Activated CD8-positive, alpha-beta memory T cell treated with anti-CD3 and anti-CD28 coated beads for 4 hours (primary cell): ENCODE measurements at places on chromosomes 4 and X.

DNA sequence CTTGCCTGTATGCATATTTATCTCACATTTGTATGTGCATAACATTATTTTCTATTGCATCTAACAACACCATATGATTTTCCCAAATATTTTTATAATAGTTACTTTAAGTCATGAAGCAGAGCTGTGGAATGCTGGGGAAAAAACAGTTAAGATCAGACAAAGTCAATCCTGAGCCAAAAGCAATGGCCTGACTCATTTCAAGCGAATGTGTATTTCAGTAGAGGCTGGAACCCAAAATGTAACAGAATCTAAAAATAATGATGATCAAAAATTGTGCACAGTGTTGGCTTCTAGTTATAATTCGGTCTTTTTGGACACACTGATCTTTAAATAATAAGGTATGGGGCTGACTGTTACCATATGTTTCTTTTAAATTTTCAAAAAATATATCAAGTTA, 516.2 kb upstream of the ADGRL3 start:
- no peak for DNase-seq

DNA sequence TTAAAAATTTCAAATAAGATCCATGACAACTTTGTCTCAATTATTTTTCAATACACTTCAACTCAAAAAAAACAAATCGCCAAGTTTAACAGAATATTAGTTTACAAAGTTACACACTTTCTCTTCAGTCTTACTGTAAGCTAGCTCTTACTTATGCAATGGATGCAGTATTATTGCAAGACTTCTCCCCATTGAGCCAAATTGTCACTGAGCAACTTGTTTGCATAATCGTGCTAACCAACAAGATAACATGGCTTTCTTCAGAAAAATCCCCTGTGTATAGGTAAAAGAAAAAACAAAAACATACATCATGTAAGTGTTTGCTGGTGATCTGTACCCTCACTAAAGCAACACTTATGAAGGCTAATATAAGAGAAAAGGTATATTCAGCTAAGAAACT, 18.9 kb downstream of the DNAJB14 start:
- DNase-seq: no peak

DNA sequence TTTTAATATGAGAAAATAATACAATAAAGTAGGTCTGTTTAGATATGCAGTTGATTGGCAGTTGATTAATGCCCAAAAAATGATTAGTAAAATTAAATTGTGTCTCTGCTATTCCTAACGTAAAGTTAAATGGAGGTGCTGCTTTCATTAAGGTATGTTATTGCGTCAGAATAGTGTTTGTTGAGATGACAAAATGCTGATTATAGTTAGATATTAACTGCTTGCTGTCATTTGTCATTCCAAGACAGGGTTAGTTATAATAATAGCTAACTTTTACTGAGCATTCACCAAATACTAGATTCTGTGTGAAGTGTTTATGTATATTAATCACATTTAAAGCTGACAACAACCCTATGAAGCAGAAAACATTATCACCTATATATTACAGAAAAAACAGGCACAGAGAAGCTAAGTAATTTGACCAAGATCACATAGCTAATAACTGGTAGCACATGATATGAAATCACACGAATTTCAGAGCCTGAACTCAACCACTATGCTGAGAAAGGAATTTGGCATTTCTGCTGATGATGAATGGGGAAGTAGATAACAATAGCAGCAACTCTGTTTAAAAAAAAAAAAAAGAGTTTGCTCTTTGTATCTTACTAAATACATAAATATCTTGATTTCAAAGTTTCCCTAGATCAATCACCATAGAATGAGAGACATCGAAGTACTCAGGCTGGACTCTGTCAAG, 59.7 kb upstream of the WDR44 start:
- DNase-seq: no peak

DNA sequence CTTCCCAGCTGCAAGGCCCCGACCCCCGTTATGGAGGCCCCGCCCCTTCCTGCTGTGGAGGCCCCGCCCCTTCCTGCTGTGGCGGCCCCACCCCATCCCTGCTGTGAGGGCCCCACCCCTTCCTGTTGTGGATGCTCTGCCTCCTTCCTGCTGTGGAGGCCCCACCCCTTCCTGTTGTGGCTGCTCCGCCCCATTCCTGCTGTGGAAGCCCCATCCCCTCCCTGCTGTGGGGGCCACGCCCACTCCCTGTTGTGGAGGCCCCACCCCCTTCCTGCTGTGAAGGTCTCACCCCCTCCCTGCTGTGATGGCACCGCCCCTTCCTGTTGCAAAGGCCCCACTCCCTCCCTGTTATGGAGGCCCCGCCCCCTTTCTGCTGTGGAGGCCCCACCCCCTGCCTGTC, 104.9 kb upstream of the PSAPL1 start:
- DNase-seq: peak; percentile 6

- DNase-seq: no peak
Observed at GRCh38 chr4:19774690-19775256, 476.9 kb upstream of the SLIT2 start.

GRCh38 chrX:54248309-54248708, 65.3 kb upstream of the FAM120C start:
- DNase-seq: no peak

GRCh38 chrX:123422875-123423274, 238.8 kb downstream of the GRIA3 start:
- no peak for DNase-seq

- DNase-seq: no peak
Observed at GRCh38 chr4:160143574-160143973, 1040.7 kb downstream of the RAPGEF2 start.

GRCh38 chrX:45952030-45952429, 593.2 kb downstream of the ZNF674 start:
- DNase-seq: no peak

DNA sequence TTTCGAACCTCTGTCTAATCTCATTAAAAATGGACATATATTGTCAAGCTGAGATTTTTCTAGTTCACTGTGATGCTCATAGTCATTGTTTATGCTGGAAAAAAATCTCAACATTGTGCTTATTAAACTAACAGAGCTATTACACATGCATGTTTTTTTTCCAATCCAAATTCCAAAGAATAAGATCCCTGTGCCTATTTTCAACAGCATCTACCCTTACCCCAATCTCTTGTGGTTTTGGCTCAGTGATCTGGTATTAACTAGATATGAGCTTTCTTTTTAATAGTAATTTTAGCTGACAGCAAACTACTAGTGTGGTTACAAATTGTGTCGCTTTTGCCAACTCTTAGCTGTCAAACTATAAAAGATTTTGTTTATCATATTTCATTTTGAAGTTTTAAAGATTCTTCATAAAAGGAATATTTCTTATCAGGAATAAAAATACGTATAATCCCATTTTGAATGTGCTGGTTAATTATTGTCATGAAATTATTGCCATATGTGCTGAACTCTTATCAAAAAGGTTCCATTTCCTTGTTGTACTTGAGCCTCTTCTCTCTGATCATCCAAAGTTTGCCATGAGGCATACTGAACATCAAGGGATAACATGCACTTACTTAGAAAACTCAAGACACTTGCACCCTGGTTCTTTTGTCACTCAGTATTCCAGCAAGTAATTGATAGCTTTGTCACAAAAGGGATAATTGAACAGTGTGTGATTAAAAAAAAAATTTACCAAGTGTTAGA, 241.2 kb downstream of the ARHGAP24 start:
- DNase-seq: no peak

DNA sequence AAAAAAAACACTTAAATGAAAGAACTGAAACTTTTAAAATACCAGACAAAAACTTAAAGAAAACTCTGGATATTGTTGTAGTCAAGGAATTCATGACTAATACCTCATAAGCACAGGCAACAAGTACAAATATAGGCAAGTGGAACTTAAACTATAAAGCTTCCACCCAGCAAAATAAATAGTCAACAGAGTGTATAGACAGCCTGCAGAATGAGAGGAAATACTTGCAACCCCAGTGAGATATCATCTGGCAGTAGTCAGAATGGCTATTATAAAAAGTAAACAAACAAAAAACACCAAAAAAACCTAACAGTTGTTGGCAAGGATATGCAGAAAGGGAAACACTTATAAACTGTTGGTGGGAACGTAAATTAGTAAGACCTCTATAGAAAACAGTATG, 9.6 kb upstream of the RPS6KA6 start:
- no peak for DNase-seq

DNA sequence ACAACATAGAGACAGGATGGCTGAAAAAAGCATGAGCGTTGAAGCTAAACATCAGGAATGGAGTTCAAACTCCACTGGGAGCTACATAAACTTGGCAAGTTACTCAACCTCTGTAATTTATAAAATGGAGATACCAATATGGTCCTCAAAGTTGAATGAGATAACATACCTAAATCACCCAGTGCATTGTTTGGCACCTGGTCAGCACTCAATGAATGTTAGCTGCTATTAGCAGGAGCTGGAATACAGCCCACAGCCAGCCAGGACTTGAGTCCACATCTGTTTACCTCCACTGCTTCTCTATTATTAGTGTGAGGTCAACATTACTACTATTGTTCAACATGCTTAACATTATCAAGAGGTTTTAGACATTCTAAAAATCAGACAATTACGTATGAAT, 97.9 kb downstream of the NR3C2 start:
- no peak for DNase-seq

DNA sequence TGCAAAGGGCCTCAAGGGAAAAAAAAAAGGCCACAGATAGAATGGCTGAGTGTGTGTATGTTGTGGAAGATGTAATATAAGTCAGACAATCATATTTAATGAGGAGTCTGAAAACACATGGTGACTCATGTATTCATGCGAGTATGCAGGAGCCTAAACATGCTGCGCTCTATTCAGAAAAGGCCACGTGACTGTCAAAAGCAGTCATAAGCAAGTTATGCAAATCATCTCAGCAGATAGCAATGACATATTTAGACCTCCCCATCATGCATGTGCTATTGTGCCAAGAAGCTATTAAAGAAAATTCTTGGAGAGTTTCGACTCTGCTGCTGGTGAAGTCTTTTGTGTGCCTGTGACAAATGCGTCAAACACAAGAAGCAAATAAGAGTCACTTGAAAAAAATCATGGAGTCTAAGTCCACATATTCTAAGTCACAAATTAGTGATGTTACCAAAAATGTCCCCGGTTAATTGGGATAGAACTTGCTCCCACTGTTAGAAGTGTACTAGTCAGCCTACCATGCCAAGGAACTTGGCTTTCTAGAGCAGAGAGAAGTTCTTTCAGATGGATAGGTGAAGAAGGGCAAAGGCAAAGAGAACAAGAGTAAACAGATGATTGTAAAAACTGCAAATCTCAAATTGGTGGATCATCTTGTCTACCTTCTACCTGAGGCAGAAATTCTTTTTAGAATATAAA, 5.0 kb downstream of the LNX1 start:
- DNase-seq: no peak

DNA sequence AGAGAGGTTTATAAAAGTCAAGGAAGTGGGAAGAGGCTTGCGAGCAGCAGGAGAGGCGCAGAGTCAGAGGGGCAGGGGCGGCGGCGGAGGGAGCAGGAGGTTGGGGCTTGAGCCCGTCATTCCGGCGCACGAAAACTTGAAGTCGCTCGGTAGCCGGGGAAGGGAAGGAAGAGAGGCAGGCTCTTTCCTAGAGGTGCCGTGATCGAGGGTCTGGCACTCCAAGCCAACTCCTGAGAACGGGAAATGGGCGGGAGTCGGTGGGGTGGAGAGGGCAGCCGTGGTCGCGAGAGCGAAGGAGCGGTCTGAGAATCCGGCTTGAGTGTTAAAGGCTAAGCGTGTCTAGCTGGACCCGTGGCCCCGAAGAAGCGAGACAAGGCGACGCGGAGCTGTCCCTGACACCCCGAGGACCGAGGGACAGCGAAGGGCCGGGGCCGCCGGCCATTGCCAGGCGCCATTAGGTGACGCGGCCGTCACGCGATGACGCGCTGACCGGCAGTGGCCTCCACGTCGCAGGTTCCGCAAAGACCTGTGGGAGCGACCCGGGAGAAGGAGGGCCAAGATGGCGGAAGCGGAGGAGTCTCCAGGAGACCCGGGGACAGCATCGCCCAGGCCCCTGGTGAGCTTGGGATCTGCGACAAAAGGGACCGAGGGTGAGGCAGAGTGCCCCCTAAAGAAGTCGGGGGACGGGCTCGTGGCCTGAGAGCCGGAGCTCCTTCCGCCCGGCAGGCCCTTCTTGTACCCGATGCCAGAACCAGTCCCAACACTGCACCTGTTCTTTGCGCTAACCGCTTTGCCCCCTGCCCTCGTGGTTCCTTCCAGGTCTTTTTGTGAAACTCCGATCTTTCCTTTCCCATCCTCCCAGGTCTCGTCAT, at the start of gene YIPF6:
Gene YIPF6 (plus strand): TSS at position 544 of the 872 bp plus-strand sequence. CDS start 16 bp downstream, at position 560.
- peak; percentile 37 for DNase-seq

DNA sequence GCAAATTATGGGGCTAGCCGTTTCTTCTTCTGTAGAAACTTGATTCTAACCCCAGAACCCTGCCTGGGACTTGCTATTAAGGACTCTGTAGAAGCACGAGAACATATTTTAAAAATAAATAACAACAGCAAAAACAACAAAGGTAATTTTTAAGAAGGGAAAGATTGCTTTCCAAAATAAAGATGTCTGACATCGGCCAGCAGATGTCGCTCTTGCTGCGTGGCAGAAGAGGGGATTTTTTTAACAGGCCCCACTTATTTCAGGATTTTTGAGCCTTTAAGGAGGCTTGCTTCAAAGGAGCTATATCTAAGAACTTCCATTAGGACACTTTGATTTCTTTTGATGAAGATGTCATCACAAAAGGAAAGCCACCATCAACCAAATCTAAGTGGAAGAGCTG, 62.8 kb upstream of the EGFL6 start:
- DNase-seq: peak; percentile 12

GRCh38 chr4:138158746-138159297, 83.3 kb downstream of the SLC7A11 start:
- DNase-seq: no peak

GRCh38 chrX:108126661-108127060, 35.1 kb downstream of the ATG4A start:
- no peak for DNase-seq

DNA sequence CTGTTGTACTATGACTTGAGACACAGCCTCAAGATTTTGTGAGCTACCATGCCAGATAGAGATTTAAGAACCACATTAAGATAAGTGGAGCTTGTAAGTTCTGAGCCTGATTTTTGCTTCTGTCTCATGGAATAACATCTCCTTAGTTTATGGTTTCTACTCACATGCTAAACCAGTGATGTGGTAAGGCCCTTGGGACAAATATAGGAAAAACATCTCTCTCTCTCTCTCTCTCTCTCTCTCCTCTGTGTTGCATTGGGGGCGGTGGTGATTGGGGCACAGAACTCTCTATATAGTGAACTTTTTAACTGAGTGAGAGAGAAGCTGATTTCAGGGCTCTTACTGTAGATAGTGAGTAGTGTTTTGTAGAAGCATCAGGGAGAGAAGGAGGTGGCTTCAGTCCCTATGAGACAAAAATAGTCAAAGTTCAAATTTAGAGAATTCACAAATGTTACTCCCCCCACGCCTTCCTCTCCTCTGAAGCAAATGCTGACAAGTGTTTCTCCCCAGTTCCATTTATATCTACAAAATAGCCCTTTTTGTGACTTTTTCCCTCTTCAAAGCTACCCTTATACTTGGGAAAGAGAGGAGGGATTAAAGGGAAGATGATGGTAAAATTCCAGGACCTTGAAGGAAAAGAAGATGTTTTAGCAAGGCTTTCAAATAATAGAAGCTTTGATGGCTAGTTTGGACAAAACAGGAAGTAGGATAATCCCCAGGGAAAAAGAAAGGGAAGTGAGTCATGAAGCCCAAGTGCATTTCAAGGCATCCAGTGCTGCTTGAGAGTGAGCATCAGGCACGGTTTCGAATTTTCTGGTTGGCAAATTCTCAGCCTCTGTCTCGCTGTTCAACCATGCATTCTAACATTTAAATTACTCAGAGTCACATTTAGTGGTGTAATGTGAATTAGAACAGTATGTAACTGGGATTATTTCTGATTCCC, 134.3 kb upstream of the AP1S2 start:
- DNase-seq: no peak
